Activated T-cell treated with anti-CD3 and anti-CD28 coated beads for 1 hour (primary cell): ENCODE measurements at places on chromosomes 2 and 18.

DNA sequence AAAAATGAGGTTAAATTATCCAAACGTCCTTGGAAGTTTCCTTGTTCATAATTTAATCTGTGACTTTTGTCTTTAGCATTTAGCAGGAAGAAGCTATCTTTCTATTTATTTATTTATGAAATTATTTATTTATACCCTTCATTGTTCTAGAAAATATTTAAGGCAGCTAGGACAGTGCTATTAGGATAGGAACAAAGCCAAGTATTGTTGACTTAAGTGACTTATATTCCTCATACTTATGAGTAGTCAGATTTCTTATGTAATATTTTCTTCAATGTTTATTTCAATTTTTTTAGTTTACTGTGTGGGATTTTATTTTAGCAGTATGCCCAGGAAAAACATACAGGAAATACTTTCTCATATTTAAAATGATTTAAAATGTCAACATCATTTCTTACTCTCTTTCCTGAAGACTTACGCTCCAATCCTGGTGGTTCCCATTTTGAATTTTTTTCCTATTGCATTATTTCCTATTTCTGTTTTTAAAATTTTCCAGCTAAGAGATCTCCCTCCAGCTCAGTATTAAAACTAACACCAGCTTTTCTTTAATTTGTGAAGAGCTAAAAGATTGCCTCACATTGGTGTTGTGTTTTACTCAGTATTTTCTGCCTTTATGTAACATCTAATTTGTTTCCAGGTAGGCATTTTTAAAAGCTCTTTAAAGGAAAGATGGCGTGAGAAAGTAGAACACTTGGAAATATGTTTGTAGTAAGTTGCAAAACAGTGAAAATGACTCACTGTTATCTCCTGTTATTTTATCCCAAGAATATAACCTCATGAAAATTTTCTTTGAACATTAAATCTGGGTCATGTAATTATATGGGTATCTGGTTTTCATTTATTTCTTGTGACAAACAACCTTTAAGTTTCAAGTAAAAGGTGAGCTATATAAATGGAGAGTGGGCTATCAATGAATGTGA lies 32.2 kb downstream of the MAPRE2 start:
- DNase-seq = no peak

GRCh38 chr2:19349911-19350677 lies 8.3 kb downstream of the OSR1 start:
- peak; percentile 44 for DNase-seq

DNA sequence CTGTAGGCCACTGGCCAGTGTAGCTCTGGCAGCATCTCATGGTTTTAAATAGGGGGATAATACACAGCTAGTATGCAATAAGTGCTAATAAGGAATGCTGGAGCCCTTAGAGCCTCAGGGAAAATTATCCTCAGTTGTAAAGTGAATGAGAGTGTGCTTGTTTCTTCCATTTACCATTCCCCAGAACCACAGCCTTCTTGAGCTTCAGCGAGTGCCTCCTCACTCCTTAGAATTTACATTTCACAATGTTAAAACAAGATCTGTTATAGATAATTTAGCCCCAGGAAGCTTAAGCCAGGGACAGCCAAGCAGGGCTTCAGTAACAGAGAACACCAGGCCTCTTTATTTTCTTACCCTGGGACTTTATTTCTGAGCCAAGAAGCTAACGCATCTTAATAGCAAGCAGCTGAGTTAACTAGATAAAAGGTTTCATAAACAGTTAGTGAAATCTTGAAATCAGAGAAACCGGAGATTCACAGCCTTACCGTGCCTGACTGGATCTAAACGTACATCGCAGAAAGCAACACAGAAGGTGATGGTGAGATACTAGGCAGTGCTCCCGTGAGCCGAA lies 535.2 kb downstream of the TDRD15 start:
- DNase-seq = no peak

DNA sequence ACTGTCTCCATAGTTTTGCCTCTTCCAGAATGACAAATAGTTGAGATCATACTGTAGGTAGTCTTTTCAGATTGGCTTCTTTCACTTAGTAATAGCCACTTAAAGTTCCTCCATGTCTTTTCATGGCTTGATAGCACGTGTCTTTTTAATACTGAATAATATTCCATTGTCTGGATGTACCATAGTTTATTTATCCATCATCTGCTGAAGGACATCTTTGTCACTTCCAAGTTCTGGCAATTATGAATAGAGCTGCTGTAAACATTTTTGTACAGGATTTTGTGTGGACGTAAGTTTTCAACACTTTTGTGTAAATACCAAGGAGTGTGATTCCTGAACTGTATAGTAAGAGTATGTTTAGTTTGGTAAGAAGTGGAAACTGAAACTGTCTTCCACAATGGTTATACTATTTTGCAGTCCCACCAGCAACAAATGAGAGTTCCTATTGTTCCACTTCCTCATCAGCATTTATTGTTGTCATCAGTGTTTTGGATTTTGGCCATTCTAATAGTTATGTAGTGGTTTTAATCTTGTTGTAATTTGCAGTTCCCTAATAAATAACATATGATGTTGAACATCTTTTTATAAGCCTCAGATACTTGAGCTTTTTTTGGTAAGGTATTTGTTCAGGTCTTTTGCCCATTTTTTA lies 18.9 kb downstream of the LTBP1 start:
- no peak for DNase-seq

GRCh38 chr2:213150315-213151097 lies 906 bp downstream of the IKZF2 start:
- DNase-seq = no peak

GRCh38 chr2:28362991-28363521 lies 29.6 kb upstream of the FOSL2 start:
- DNase-seq = no peak

DNA sequence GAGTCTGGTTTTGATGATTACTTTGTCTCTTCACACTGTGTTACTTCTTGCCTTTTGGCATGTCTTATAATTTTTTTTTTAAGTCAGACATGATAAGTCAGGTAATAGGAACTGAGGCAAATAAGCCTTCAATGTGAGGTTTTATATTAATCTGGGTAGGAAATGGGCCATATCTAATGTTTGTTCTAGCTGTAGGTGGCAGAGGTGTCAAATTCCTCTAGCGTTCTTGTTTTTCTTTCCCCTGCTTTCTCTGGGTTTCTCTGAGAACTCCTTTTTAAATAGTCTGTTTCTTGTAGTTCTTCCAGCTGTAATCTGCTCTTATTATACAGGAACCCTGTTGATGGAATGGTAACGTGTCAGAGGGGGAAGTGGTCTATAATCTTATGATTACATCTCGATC lies 5.7 kb downstream of the SP140 start:
- no peak for DNase-seq

- DNase-seq = no peak
These were observed 401.0 kb upstream of the UBE2E3 start for GRCh38 chr2:180579388-180579787.

DNA sequence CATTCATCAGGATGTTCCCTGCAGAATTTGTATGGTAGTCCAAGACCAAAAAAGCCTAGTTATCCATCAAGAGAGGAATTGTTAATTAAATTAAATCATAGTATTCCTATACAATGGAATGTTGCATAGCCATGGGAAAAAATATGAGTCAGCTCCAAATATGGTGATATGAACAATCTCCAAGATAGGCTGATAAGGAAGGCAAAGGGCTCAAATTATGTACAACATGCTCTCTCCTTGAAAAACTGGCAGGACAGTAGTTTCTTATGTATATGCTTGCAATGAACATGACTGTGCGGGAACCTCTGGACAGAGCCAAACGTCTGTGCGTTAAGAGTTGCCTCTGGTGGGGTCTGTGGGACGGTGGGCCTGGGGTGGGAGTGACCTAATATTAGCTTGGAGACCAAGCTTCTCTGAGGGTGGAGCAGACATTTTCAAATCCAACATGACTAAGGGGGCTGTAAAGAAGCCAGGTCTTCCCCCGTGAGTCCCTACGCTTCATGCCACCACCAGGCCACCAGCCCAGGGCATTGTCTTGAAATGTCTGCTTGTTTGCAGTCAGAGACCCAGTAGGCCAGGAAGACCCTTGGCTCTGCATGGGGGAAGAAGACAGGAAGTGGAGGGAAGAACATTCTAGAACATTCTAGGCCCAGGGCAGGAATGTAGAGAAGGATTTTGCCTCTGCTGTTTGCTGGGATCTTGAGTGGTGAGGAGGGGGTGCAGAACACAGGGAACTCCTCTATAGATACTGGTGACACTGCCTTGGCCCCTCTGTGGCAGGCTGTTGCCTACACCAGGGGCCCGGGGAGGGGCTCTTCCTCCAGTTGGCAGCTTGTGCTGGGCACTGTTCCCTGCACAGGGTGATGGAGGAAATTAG lies 244.0 kb upstream of the HS6ST1 start:
- no peak for DNase-seq

DNA sequence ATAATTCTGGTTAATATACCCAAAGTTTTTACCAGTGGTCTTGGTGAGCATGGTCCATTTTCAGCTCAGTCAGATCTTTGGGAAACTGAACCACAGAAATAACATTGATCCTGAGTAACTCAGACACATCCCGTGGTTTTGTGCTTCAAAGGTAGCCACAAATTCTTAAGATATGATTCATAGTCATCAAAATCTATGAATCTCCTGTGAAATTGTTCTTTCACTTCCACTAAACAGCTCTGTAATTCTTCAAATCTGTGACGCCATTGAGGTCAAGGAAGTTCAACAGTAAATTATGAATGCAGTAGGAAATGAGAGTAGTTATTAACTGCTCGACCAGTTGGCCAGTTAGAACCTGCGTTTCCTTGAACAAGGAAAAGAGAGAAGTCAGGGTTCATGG lies 147.3 kb downstream of the IRS1 start:
- DNase-seq = no peak

GRCh38 chr2:194619366-194619765 lies 1037.7 kb upstream of the SLC39A10 start:
- no peak for DNase-seq

DNA sequence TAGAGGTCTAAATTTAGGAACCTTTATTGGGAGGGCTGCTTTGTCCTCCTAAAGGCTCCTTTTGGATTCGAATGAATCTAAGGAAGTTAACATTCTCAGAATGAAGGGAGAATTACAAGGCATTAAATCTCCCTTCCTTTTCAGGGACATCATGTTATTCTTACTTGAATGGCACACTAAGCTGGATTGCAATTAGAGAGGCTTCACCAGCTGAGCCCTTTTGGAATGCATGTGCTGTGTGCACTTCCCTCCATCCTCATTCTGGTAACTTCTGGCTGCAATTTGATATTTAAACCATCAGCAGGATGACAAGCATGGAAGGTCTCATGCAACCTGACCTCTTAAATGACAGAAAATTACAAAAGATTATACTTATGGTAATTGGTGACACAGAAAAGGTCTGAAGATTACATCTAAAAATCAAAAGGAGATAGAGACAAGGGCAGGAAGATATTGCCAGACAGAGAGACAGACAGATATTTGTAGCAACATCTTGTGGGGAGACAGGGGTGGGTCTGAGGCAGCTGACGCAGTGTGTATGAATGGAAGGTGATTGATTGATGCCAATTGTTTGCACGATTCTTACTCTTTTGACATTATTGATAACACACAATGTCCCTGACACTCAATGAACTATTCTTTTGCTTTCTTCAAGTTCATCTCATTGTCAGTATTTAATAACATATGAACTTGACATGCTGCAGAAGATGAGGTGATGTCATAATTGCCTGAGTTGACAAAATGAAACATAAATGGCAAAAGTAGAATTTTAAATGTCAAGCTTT lies 570.8 kb upstream of the GYPC start:
- DNase-seq = no peak

GRCh38 chr18:23542461-23542860 lies 39.1 kb downstream of the RMC1 start:
- DNase-seq = no peak

- DNase-seq = no peak
These were observed 41.3 kb downstream of the LHCGR start for GRCh38 chr2:48714245-48714644.

DNA sequence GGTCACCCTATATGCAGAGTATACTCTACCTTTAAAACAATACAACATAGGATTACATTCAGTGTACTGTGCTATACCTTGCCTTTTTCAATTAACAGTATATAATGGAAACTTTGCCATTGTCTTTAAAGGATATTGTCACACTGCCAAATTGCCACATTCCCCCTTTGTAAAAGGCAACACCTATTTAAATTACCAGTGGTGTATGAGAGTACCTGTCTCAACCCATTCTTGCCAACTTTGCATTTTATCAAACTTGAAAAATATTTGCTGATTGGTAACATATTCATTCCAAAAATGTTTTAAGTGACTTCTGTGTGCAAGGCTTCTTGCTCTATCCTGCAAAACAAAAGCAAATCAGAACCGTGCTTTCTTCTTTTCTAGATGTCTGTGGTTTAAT lies 92.9 kb downstream of the FMNL2 start:
- no peak for DNase-seq

- no peak for DNase-seq
These were observed 65.0 kb downstream of the SH3RF3 start for GRCh38 chr2:109193807-109194619.

DNA sequence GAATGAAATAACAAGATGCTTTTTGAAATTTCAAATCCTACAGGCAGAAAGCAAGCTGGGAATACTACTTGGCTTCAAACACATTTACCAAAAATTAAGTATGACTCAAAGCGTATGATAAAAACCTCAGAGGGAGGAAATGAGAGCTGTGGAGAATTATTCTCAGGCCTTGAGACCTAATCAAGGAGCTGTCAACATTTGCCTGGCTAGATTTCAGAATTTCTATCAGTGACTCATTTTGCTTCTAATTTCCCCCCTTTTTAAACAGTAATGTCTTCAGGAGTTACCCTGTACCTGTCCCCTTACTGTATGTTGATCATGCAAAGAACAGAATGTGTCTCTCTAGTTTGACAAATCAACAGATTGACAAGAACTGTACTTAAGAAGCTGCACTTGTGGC lies 1324.5 kb upstream of the DDX18 start:
- no peak for DNase-seq

- DNase-seq = no peak
These were observed 14.3 kb upstream of the RIOK3 start for GRCh38 chr18:23438608-23439366.

- DNase-seq = no peak
These were observed 11.7 kb downstream of the YIPF4 start for GRCh38 chr2:32289165-32289999.

- DNase-seq = no peak
These were observed 194.5 kb upstream of the LRRTM1 start for GRCh38 chr2:80499095-80499494.

DNA sequence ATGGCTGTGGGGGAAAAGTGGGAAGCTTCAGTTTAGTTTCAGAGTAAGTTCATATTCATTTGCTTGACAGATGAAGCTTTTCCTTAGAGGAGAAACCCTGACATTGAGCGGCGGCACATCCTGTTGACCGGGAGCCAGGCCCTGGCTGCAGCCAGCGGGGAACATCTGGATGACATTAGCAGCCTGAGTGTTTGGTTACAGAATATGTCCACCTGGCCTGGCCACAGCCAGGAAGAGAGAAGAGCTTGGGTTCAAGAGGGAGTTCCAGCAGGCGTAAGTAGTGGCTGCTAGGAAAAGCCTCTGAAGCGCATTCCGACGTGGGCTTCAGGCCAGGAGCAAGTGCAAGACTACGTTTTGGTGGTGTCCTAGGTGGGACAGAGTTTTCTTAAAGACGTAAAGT lies 144.9 kb upstream of the MYCN start:
- DNase-seq = no peak

- DNase-seq = no peak
These were observed 117.4 kb upstream of the CWC22 start for GRCh38 chr2:180124273-180125139.
